ENCODE measurements at places on chromosomes 1 and 21. TPM values are rescaled to one million over a fixed set of nuclear protein-coding genes. Genes with fewer than 3 reads are reported as not detected.

Gene FAM43B
- not detected for total RNA-seq

DNA sequence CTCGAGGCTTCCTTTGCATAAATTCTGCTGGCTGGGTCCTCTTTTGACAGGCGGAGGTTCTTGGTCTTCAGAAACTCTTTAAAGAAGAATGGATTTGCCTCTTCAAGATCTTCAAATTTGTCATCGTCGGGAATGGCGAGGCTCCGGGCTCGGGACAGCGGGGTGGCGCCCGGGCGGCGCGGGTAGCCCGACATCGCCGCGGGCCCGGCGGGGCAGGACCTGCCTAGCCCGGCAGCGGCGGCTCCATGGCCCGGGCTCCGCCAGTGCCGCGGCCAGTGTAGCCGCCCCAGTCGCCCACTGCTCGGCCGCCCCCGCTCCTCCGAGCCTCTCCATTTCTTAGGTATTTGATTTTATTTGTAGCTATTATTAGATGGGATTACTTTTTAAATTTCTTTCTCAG is 22.1 kb upstream of the TNN start:
- no peak for ATAC-seq

- ATAC-seq = no peak
Measured at GRCh38 chr1:176996456-176997090, 167.9 kb downstream of the ASTN1 start.

GRCh38 chr1:156200044-156200443 is 6.1 kb downstream of the SLC25A44 start:
- peak; percentile 37 for ATAC-seq

Gene BEND5
- 5.3 TPM for total RNA-seq

DNA sequence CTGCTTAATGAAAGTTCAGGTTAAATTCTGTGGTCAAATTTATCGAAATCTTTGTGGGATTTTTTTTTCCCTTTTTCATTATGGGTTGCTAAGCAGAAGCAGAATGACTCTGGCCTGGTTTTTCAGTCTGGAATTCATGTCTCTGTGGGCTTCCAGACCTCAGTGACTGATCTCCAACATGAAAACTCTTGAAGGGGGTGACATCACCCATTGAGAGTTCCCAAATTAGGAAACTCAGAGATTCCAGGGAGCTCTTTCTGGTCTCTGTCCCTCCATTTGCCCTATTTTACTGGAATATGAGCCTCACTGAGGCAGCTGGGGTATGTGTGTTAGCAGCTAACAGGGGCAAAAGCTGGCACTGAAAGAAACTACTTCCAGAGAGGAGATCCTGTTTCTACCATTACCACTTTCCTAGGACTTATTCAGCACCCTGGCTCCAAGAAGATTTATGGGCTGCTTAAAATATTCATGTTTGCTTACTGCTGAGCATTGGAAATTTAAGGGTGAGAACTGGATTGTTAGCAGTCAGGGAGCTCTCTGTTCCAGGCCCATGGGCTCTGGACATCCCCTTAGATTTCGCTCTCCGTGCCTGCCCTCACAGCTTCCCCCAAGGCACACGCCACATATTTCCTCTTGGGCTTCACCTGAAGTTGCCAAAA is 203.4 kb upstream of the SPAG17 start:
- ATAC-seq = no peak

Gene DMRTA2
- not detected for total RNA-seq

Gene ACTN2
- total RNA-seq = 0.06 TPM

DNA sequence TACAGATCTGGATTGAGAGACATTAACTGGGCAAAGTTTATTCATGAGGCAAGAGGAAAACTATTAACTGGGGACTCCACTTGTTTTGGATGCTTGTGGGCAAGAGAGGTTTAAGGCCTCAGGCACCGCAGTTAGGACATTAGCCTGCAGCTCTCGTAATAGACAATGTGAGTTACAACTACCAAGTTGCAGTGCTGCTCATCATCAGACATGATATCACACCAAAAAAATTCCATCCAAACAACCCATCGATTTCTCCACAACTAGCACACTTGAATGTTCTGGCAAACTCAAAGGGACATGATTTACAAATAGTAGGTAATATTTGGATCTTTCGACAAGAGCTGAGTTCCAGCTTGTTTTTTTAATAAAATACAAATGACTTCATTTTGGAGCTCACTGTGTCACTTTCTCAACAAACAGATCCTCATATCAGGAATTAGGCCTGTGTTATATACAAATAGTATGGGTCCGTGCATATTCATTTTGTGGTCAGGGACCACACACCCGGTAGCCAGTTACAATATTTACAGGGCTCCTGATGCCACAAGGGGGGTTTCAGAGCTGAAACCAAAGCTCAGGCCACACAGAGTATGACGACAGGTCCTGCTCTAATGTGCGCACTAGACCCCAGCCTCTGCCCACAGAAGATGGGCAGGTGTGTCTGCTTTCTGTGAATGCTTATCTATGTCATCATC is 128.0 kb downstream of the TGFBR3 start:
- no peak for ATAC-seq

GRCh38 chr1:57788313-57788712 is 364.5 kb upstream of the DAB1 start:
- ATAC-seq = no peak

DNA sequence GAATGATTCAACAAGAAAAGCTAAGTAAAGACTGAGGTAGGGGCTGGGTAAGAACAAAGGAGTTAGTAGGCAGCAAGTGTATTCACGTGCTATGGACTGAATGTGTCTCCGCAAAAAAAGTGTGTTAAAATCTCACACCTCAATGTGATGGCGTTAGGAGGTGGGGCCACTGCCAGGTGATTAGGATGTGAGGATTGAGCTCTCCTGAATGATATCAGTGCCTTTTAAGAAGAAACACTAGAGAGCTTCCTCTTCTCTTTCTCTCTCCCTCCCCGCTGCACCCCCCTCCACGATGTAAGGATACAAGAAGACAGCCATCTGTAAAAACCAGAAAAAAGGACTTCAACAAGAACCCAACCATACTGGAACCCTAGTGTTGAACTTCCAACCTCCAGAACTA is 396.1 kb upstream of the PLXNA2 start:
- no peak for ATAC-seq

Gene GRIK1
- not detected for total RNA-seq

- peak; percentile 67 for ATAC-seq
Measured at GRCh38 chr1:86739648-86740509, 35.5 kb downstream of the SH3GLB1 start.

DNA sequence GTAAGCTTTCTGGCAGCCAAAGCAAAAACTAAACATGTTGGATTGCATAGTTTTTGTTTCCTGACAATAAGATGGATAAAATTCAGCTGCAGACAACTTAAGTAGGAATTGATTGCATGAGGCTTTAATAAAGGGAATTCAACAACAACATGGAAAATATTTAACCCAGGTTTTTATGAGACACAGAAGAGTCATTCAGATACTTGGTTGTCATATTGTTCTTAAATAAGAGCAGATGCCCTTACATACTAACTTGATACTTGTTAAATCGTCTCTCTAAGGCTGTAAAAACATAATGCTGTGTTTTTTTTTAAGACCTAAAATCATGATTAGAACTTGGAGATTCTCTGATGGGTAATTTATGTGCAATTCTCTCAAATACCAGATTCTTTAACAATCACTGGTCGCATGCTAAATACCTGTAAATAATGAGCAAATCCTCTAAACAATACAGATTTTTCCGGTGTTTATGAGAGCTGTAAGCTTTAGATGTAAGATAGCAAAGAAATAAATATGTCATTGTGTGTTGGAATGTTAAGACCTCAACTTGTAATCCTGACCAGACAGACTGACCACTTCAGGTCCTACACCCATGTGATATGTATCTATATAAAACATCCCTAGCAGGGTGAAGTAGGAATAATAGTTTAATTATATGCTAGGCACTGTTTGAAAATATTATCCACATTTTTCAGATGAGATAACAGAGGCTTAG is 37.8 kb upstream of the CD34 start:
- ATAC-seq = no peak

Gene FBXO2
- 1.3 TPM for total RNA-seq

DNA sequence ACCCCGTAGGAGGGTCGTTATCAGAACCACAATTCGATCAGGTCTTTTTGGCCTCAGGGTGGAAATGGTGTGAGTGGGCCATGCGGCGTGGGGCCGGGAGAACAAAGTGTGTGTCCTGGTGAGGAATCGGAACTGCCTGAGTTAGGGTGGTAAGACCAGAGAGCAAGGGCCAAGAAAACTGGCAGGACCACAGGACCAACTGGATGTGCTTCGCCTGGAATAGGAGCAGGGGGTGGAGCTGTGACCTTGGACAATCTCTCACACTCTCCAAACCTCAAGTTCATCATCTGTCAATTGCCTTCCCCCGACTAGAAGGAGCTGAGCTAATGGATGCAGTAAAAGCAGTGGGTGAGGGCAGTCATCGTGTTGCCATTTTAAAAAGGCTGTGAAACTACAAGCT is 59.5 kb downstream of the NAV1 start:
- no peak for ATAC-seq

- ATAC-seq = no peak
Measured at GRCh38 chr1:83910461-83910860, 88.5 kb downstream of the TTLL7 start.

Gene GSTM1
- not detected for total RNA-seq

DNA sequence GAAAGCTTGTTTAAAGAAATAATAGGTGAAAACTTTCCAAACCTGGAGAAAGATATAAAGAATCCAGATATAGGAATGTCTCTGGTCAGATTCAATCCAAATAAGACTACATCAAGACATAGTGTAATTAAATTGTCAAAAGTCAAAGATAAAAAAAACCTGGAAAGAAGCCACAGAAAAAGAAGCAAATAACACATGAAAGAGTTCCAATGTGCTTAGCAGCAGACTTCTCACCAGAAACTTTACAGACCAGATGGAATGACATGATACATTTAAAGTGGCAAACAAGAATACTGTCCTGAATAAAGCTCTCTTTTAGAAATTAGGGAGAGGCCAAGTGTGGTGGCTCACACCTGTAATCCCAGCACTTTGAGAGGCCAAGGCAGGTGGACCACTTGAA is 1039.9 kb downstream of the KCNT2 start:
- no peak for ATAC-seq

Gene SPATA21
- 0.08 TPM for total RNA-seq

GRCh38 chr1:38117444-38117887 is 70.9 kb upstream of the POU3F1 start:
- no peak for ATAC-seq

DNA sequence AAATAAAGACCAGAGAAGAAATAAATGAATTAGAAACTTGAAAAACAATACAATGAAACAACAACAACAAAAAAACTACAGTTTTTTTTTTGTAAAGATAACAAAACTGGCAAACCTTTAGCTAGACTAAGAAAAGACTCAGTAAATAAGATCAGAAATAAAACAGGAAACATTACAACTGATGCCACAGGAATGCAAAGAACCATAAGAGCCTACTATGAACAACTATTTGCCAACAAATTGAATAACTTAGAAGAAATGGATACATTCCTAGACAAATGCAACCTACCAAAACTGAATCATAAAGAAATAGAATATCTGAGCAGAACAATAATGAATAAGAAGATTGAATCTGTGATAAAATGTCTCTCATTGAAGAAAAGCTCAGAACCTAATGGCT is 742.0 kb downstream of the ADGRL2 start:
- no peak for ATAC-seq

GRCh38 chr21:36147911-36148310 is 8.7 kb upstream of the DOP1B start:
- no peak for ATAC-seq

DNA sequence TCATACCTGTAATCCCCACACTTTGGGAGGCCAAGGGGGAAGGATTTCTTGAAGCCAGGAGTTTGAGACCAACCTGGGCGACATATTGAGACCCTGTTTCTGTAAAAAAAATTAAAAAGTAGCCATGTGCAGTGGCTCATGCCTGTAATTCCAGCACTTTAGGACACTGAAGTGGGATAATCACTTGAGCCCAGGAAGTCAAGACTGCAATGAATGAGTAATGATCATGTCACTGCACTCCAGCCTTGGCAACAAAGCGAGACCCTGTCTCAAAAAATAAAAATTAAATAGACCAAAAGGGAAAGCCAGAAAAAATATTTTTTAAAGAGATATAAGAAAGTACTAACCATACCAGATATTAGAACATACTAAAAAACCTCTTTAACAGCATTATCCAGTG is 44.7 kb upstream of the LYPLAL1 start:
- ATAC-seq = no peak

Gene SH2D2A
- total RNA-seq = 173 TPM

- no peak for ATAC-seq
Measured at GRCh38 chr1:198729195-198729863, 90.5 kb downstream of the PTPRC start.

DNA sequence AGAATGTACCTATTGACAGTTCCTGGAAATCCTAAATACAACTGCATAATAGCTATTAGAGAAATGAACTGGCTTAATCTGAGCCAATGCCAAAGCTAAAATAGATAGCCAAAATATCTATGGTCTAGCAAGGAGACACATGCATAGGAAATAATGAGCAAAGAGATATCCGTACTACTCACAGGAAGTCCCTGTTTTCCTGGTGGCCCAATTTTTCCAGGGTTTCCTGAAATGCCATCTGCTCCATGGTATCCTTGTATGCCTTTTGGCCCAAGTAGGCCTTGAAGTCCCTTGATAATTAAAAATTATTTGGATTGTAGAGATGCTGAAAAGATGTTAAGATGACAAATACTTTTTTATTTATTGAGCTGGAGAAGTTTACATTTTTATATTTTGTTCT is 108.4 kb upstream of the ZNHIT6 start:
- no peak for ATAC-seq
